AG08395 (cell line): ENCODE measurements at places on chromosomes 3 and 15.

DNA sequence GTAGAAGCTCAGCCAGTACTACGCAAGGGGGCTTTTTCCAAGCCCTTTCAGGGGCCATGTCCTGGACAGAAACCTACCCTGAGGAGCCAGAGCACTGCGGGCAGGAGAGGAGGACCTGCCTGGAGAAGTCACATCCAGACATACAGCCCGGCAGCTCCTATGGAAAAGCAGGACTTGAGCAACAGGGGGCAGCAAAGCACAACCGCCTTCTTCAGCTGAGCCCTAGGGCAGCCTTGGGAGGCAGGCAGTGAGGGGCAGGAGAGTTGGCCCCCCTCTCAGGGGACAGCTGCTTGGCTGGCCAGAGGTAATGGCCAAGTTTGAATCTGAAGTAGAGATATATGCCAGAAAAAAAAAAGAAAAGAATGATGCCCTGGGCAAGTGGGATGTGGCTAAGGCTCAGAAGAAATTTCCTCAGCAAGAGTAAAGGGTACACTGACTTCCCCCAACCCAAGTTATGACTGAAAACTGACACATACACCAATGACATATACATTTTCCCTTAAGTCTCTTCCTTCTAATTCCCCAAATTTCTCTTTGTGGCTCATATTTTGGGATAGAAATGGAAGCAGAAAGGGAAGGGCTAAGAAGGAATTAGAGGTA lies 56.9 kb downstream of the CYP19A1 start:
- peak; percentile 71 for DNase-seq

DNA sequence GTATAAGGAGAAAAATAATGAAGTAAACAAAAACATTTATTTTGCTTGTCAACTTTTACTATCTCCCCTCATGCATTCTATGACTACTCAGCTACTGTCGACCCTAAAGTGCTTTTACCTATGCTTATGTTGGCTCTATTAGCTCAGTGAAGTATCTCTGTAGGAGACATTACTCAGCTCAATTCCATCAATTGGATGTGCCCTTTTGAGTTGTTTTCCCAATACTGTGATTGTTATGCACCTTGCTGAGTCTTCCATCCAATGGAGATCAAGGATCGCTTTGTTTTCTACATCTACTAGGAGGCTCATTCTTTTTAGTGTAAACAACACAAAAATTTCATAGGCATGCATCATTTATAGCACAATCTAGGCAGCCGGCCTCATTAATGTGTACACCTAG lies 403.8 kb upstream of the ARL6 start:
- no peak for DNase-seq

GRCh38 chr15:68633231-68634121 lies 54.7 kb downstream of the CORO2B start:
- DNase-seq: no peak

- peak; percentile 76 for DNase-seq
Measured at GRCh38 chr3:172749230-172749965, 1.1 kb upstream of the ECT2 start.

GRCh38 chr3:122091602-122092295 lies 36.6 kb downstream of the CD86 start:
- no peak for DNase-seq

GRCh38 chr3:18295171-18295920 lies 129.8 kb downstream of the SATB1 start:
- DNase-seq: peak; percentile 70

GRCh38 chr15:83472151-83472550 lies 25.0 kb downstream of the SH3GL3 start:
- no peak for DNase-seq

DNA sequence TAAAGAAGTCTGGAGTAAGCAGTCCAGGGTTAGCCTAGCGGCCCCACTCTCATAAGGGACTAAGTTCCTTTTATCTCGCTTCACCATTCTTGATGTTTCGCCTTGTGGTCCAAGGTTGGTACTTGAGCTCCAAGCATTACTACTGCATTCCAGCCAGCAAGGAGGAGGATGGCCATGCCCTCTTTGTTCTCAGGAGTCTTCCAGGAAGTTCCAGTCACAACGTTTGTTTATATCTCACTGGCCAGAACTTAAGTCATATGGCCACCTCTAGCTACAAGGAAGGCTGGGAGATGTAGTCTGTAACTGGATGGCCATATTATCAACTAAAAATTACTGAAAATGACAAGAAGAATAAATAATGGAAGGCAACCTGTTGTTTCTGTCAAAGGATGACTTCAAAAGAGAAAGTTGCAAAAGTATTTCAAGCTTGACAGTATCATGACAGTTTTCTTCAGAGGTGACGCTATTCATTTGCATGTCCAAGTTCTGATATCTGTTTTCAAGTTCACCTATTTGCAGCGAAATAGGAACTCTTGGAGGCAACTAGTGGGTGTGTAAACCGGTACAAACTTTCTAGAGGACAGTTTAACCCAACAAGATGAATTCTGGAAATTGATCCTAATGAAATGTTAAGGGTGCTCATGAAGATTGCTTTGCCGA lies 118.6 kb downstream of the PGPEP1L start:
- no peak for DNase-seq

GRCh38 chr3:123552768-123553167 lies 32.1 kb downstream of the HACD2 start:
- no peak for DNase-seq

DNA sequence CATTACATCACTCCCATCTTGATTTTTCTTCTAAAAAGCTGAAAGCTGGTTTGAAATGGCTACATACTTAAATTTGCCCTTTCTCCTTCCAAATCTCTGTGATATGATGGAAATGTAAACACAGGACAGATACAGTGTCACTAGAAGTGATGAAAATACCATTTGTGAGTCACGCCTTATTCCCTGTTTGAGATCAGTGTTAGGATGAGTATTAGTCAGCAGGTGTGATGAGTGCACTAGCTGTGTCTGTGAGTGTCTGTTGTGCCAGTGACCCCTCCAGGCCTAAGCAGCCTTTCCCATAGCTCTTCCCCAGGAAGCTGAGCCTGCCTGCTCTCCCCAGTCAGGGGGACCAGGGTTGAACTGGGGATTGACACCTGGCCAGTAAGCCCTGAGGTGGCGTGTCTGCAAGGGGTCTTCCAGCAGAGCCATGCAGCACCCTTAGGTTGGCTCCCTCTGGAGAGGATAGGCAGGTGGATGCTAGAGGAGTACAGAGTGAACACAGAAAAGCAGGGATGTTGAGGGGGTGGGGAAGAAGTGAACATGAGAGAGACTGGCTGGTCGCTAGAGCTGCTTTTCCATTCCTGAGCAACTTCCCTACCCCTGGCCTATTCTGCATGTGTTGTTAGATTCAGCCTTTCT lies 92.0 kb downstream of the PDE8A start:
- DNase-seq: no peak

GRCh38 chr15:93298901-93299300 lies 209.9 kb upstream of the RGMA start:
- DNase-seq: no peak

DNA sequence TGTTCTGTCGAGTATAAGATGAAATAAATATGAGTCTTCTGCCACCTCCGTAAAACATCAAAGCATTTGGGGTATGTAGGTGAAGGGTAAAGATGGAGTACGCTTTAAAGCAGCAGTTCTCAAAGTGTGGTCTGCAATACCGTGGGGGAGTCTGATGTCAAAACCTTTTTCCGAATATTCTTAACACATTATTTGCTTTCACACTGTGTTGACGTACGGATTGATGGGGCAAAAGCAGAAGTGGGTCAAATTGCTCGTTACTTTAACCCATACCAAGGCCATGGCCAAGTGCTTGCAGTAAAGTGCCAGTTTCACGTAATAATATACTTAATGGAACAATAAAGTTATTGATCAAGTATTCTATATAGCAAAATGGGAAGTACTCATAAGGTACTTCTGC lies 36.3 kb downstream of the PAK2 start:
- no peak for DNase-seq

GRCh38 chr3:14378415-14378814 lies 24.0 kb upstream of the SLC6A6 start:
- peak; percentile 37 for DNase-seq

DNA sequence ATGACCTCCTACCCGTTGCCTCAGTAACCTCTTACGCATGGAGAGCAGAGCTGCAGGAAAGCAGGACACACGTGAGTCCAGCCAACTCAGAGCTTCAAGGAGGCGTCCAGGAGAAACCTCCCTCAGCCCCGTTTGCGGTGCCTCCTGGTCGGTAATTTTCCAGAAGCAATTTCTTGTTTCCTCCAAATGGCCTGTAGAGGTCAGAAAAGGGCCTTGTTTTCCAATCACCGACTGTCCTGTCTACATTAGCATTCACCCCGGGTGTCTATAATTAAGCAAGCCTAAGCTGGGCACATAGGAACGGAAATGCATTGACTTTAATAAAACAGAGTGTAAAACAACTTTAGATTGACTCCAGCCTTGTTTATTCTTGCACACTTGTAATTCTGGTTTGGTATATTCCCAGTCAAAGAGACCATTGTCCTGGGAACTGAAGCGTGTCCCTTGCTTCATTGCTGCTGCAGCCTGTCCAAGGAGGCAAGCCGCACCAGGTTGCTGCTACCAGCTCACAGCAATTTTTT lies 836.2 kb downstream of the AGBL1 start:
- DNase-seq: peak; percentile 56

- DNase-seq: peak; percentile 6
Measured at GRCh38 chr3:174957081-174957480, 97.9 kb downstream of the NAALADL2 start.

DNA sequence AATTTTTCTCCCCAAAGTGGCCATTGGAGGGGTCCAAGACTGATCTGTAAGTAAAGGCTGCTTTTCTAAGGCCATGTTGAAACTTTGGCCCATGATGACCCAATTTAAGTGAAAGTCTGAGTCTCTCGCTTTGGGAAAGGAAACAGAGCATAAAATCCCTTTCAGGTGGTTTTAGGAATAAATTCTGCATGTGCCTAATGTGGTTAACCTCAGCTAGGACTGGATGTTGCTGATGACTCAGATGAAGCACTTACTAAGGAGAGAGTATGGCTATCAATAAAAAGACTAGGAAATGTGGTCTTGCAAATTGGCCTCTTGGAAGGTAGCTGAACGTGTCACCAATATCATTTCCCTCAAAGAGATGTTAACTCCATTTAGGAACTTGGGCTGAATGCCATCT lies 458.5 kb downstream of the AGBL1 start:
- no peak for DNase-seq

- no peak for DNase-seq
Measured at GRCh38 chr3:194326968-194327217, 24.2 kb downstream of the CPN2 start.

GRCh38 chr15:57640930-57641682 lies 49.4 kb downstream of the MYZAP start:
- peak; percentile 62 for DNase-seq

GRCh38 chr3:39386318-39386717 lies 3.1 kb downstream of the SLC25A38 start:
- no peak for DNase-seq

DNA sequence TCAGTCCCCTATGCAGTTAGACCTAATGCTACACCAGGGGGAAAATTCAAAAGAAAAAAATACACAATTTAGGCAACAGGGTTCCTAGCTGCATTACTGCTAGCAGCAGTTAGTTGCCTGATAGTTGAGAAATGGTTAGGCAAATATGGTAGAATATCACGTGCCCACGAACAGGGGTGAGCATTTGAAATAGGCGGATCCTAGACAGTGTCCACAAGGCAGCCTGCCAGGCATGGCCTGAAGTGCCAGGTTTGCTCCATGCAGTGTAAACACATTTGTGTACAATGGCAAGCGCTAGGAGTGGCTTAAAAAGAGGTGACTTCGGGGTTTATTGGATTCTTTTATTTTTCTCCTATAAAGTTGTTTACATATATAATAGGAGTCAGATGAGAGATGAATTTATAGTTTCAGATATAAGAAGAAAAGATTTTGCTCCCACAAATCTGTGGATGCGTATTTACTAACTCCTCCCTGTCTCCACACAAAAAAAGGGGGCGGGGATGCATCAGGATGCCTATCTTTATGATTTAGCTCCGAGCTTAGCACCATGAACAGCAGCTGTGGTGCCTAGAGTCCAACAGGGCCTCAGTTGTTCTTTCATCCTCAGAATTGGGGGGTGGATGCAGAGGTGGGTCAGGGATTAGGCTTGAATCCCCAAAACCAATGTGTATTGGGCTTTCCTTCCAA lies 3.9 kb upstream of the TGM4 start:
- DNase-seq: no peak

- no peak for DNase-seq
Measured at GRCh38 chr3:101039285-101039684, 46.1 kb upstream of the ABI3BP start.

DNA sequence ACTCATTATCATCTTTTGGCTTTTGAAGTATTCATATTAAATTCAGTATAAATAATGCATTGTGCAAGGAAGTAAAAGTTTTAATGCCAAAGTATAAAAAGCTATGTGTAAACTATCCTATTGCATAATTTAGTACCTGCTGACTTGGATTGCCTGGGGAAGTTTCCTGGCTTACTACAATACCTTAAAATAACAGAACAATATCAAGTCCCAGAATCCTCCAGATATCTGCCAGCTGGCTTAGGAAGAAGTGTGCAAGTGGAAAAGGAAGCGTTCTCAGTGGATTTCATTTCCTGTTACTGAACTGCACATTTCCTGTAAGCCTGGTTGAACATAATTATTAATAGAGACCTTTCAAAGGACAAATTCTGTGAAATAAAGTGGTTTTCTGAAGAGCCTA lies 236.7 kb downstream of the ADAMTSL3 start:
- no peak for DNase-seq

DNA sequence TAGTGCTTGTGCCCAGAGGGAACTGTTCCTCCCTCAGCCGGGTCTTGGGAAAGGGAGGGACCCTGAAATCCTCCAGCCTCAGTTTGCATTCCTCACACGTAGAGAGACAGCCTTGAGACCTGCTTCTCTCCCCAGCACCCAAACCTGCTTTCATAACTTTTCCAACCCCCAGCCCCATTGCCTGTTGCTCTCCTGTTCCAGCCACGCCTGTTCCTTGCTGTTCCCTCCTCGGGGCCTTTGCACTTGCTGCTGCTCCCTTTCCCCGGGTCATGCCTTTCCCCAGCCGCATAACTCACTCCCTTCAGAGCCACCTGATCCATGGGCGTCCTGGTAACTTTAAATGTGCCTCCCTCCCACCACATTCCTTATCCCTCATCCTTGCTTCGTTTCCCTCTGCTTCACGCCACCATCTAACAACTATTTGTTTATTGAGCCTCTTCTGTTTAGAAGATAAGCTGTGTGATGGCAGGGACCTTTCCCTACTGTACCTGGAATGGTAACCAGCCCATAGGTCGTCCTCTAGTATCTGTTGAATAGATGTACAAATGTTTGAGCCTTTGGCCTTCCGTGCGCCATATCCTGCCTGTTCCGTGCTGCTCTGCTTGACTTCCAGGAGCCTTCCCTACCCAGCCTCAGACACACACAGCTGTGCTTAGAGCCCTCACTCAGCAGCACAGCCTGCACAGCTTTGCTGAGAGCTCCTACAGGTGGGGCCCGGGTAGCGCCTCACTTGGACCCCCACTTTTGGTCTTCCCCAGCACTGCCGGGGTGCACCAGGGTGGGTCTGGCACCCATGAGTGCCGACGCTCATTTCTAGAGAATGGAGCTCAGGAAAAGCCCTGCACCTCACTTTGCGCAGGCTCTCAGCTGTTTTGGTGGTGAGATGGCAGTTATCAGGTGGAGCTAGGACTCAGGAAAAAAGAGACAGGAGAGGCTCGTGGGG lies 60.2 kb downstream of the SCN5A start:
- DNase-seq: no peak

GRCh38 chr15:54803134-54803808 lies 393.5 kb downstream of the RSL24D1 start:
- DNase-seq: no peak
